DND-41 (cell line): ENCODE measurements at places on chromosomes 1 and 21.
A peak's percentile ranks its signal among the peaks of the same experiment; 100 is the strongest.

GRCh38 chr1:201191653-201192260 lies 1.1 kb downstream of the IGFN1 start:
- DNase-seq: no peak

- DNase-seq: peak; percentile 70
Observed at GRCh38 chr1:112674986-112675727, 698 bp downstream of the MOV10 start.

DNA sequence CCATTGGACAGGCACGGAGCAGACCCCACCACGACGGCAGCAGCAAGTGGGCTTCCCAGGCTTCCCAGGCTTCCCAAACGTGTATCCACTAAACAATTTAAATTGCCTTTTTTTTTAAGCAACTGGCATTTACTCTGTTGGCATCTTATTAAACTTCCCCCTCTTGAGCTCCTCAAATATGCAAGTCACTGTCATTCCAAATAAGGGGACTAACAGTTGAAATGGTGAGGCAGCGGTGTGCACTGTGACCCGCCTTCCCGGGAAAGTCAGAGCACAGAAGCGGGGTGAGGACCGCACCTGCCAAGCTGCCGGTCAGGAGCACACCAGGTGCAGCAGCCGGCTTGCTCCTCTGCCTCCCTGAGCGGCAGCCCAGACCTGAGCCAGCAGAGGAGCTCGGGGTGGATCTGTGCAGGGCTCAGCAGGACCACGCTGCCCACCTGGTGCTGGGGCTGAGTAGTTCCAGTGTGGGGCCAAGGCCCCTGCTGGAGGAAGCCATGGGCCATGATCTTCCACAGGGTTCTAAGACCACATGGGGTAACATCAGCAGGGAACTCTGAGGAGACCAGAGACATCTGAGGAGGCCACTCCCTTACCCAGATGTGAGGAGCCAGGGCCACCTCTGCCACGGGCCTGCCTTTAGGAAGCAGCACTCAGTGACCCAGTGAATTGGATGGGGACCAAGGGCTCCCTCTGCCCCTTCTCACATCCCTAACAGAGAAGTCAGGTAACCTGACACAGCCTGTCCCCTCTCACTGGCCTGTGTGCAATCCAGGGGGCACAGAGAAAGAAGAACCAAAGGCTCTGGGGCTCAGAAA lies 245.4 kb downstream of the NPHP4 start:
- DNase-seq: no peak

GRCh38 chr1:29832936-29833335 lies 596.6 kb downstream of the PTPRU start:
- no peak for DNase-seq

GRCh38 chr1:230050973-230051735 lies 15.9 kb upstream of the GALNT2 start:
- DNase-seq: no peak

- no peak for DNase-seq
Observed at GRCh38 chr1:237811633-237812032, 79.1 kb downstream of the ZP4 start.

- DNase-seq: no peak
Observed at GRCh38 chr1:198497326-198498102, 43.0 kb downstream of the ATP6V1G3 start.

DNA sequence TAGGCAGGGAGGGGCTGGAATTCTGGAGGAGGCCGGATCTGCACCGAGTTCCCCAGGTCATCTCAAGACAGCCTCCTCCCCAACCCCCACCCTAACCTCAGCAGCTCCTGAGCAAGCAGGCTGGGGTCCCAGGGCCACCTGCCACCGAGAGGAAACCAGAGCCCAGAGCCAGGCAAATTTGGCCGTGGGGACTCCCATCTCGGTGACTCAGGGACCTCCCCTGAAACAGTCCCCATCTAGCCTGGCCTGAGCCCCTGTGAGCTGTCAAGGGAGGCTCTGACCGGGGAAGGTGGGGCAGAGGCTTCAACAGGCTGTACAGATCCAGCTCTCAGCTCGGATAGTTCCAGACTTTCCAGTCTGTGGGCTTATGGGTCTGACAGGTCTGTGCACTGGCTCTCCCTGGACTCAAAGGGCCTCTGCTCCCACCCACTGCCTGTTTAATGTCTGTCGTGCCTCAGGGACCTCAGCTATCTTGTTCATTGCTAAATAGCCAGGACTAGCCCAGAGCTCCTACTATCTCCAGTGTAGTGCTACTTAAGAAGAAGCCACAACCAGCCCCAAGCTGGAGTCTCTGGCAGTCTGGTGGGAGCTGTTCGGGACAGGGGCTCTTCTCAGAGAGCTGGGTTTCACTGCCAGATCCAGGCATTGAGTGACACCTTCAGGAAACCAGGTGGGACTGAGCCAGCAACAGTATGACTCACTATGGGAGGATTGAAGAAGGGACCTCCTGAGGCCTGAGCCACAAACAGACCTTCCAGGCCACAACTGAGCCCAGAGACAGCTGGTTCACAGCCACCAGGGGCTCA lies 25.6 kb downstream of the MATN1 start:
- no peak for DNase-seq

DNA sequence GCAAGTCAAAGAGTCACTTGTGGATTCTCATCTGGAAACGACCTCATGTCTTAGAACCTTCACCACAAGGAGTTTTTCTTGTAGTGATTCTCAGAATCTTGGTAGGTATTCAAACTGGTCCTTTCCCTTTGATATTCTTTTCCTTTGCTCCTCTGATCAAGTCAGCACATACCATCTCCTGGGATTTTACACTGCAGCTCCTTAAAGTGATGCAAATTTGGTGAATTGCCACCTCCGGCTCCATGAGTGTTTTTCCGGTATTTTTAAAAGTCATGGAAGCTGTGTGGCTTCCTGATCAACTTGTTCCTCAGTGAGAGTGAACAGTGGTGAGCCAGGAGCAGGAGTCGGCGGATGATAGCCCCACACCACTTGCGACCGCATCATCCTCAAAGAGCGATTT lies 182.1 kb upstream of the DAB1 start:
- no peak for DNase-seq

- no peak for DNase-seq
Observed at GRCh38 chr21:46559291-46559983, 45.4 kb downstream of the S100B start.

DNA sequence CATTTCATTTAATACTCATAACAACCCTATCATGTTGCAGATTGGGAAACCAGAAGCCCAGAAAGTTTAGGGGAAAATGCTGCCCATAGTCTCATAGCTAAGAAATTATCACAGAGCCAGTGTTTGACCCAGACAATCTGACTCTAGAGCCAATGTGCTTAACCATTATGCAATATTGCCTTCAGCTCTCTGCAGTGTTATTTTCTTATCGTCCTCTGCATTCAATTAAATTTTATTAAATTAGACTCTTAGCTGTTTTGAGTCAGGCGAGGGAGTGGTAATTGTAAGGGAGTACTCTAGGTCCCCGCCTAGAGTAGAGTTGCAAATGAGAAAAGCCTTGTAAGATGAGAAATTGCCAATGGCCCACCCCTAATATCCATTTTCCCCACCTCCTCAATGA lies 191.1 kb downstream of the TTLL7 start:
- DNase-seq: no peak

DNA sequence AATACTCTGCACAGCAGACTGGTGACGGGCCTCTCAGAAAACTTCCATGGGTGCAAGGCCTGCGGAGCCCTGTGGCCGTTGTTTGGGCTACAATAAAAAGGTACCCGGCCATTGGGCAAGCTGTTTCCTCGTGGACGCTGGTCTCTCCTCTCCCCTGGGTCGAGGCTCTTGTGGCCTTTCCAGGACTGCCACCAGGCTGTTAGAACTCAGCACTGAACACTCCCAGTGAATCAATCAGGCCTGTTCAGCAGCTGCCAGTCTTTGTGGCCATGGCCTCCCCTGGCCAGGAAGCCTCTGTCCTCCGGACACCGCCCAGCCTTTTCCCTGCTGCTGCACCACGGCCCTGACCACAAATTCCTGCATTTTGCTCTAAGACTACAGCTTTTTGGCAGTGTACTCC lies 33.0 kb upstream of the ACTRT2 start:
- no peak for DNase-seq

DNA sequence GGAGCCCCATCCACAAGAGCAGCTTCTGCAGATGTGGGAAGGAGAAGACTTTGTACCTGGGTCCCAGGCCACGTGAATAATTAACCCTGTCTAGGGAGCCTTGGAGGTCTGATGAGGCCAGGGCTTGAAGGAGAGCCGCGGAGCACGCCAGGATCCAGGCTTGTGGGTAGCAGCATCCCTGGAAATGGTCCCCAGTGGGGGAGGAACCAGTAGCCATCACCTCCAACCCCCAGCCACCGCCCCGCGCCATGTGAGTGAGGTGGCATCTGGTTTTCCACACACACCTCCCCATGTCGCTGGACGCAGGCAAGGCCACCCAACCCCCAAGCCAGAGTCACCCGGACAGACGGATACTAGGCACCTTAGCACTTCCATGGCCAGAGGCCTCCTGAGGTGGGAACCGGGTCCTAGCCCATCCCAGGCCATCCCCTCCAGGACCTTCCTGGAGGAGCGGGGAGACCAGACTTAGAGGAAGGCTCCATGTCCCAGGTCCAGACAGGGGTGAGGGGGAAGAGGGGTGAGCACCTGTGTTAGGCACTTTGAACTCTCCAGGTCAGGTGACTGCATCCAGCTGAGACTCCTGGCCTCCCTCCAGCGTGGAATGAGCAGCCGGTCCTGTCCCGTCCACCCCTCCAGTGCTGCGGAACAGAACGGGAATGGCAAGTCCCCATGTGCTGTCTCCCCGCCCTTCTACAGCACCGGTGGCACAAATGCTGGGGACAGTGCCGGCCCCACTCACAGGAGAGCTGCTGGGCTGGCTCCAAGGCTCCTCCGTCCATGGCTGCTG lies 53.2 kb downstream of the RIPK4 start:
- no peak for DNase-seq

GRCh38 chr1:6004412-6005123 lies 12.3 kb upstream of the NPHP4 start:
- DNase-seq: no peak

DNA sequence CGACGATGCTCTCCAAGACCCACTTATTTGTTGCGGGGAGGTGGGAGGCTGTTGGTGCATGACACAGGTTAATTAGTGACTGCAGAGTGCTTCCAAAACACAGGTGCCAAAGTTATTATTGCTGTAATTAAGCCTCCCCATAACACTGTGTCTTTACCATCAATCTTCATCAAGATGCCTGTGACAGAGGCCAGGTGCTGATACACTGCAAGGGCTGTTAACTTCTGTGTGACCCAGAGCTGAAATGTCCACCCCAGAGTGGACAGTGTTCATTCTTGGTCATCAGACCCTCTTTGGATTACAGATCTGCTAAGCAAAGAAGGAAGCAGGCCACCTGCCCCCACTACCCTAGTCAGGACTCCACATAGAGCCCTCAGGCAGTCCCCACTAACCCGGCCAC lies 55.5 kb downstream of the CAPN8 start:
- no peak for DNase-seq

DNA sequence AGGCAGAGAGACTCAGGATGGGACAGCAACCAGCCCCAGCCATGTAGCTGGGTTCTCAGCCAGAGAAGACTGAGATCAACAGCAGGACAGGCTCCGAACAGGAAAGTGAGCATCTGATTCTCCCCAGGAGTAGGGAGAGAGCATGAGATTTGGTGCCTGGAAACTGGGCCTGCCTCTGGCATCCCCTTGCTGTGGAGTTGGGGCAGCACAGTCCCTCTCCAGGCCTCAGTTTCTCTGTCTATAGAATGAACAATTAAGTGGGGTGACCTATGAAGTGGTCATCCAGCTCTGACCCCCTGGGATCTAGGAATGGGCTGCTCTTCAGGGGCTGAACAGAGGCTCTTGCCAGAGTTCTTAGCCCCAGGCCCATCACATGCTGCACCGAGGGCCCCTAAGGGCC lies 55.6 kb downstream of the KLHDC7A start:
- no peak for DNase-seq

GRCh38 chr1:29460694-29461093 lies 224.4 kb downstream of the PTPRU start:
- DNase-seq: no peak

DNA sequence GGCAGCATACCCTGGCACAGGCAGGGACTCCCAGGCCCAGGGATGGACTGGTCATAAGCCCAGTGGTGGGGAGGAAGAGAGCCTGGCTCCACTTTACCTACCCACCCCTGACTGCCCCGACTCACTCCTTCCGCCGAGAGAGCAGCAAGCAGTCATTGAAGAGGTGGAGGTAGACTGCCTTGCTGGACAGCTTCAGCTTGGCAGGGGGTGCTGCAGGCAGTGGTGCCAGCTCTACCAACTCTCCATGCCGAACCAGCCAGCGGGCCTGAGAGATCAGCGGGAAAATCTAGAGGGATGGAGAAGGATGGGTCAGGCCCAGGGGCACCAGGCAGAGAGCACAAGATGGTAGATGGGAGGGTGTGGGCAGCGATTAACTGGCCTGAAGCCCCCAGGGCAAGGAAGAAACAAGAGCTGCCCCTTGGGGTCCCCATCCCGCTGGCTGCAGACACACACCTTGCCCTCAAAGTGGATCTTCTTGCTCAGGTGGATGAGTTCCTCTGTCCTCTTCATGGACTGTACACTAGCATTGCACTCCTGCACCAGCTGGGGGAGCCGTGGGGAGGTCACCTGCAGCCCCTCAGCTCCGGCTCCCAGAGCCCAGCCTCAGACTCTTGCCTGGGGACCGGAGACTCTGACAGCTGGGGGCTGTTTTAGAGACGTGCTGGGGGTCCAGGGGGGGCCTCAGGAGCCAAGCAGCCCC lies 7.7 kb downstream of the ARHGEF19 start:
- peak; percentile 52 for DNase-seq

- DNase-seq: no peak
Observed at GRCh38 chr1:217681806-217682205, 50.7 kb downstream of the SPATA17 start.

- DNase-seq: no peak
Observed at GRCh38 chr1:99726818-99727217, 39.6 kb downstream of the FRRS1 start.

- DNase-seq: no peak
Observed at GRCh38 chr1:113479713-113480676, 89.7 kb downstream of the MAGI3 start.

DNA sequence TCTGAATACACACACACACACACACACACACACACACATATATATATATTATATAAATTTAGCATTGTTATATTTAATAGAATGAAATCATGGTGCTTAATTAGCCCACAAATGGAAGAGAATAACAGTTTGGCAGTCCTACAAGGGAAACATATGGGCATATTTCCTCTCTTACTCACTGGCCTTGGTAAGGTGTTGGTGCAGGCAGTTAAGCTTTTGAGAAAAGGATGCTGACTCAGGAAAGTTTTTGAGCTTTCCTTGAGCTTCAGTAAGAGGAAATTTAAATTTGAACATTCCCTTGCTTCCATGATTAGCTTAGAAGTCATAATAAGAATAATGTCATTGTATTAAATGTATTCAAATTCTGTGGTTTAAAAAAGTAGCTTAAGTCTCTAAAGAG lies 37.0 kb upstream of the B3GALT5 start:
- DNase-seq: no peak
